ENCODE measurements at places on chromosomes 1 and 21. TPM values are rescaled to one million over a fixed set of nuclear protein-coding genes. Genes with fewer than 3 reads are reported as not detected.

- no peak for DNase-seq
These were observed 38.8 kb downstream of the PLXNA2 start for GRCh38 chr1:208205216-208206013.

GRCh38 chr21:16072221-16072620 is 342.4 kb downstream of the USP25 start:
- no peak for DNase-seq

GRCh38 chr1:43995984-43996732 is 4.8 kb downstream of the CCDC24 start:
- DNase-seq = no peak

DNA sequence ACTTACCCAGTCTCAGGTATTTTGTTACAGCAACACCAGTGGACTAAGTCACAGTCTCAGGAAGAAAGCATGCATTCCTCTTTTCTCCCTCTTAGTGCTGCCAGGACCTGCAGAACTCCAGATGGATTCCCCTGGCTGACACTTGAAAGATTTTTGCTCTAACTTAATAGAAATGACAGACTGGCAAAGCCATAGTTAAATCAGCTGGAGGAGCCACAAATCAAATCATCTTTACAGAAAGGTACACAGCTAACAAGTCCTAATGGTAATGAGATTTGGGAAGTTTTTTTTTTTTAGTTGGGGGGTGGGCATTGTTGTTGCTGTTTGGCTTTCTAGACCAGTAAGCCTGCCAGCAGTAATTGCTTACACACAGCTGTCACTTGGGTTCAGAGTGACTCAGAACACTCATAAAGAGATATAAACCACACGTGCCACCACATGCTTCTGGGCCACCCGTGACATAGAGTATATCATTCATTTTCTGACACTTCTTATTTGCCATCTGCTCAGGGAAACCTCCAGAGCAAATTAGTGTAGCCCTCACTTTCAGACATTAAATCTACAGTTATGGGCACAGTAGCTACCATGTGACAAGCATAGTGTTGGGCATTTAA is 72.4 kb downstream of the FH start:
- DNase-seq = no peak

PKNOX1 gene
- total RNA-seq = 16.3 TPM

- no peak for DNase-seq
These were observed 910 bp downstream of the LCE3A start for GRCh38 chr1:152621993-152622392.

GRCh38 chr1:220902916-220903315 is 23.7 kb downstream of the HLX start:
- DNase-seq = no peak

- no peak for DNase-seq
These were observed 447.8 kb downstream of the USP25 start for GRCh38 chr21:16177532-16177931.

GRCh38 chr1:29105822-29106221 is 17.9 kb downstream of the TMEM200B start:
- DNase-seq = no peak

PPFIA4 gene
- 0.43 TPM for total RNA-seq

GRCh38 chr1:234926264-234926558 is 202.4 kb downstream of the TOMM20 start:
- DNase-seq = no peak

SLAMF7 gene
- total RNA-seq = 10.1 TPM

Data from mucosa of descending colon (tissue), 3 donors.